ENCODE measurements at places on chromosomes 2 and 18. TPM values are rescaled to one million over a fixed set of nuclear protein-coding genes. Genes with fewer than 3 reads are reported as not detected.

- no peak for DNase-seq
These were observed 29.3 kb upstream of the SOS1 start for GRCh38 chr2:39150102-39150562.

GRCh38 chr2:120226316-120226715 lies 3.1 kb upstream of the TMEM185B start:
- no peak for DNase-seq

GRCh38 chr2:18005411-18005810 lies 126.9 kb downstream of the KCNS3 start:
- no peak for DNase-seq

- DNase-seq, result no peak
These were observed 140.6 kb downstream of the C1D start for GRCh38 chr2:67922080-67922785.

The LINC00305 gene
- total RNA-seq, result not detected

The CCDC148 gene
- total RNA-seq, result 1.2 TPM

The ZSWIM2 gene
- not detected for total RNA-seq

The INPP5D gene
- 1.8 TPM for total RNA-seq

The HTR2B gene
- total RNA-seq, result not detected

The COL4A4 gene
- total RNA-seq, result 5.2 TPM

Measured in epithelial cell of proximal tubule (primary cell).